ENCODE measurements at places on chromosomes 6 and 20.

DNA sequence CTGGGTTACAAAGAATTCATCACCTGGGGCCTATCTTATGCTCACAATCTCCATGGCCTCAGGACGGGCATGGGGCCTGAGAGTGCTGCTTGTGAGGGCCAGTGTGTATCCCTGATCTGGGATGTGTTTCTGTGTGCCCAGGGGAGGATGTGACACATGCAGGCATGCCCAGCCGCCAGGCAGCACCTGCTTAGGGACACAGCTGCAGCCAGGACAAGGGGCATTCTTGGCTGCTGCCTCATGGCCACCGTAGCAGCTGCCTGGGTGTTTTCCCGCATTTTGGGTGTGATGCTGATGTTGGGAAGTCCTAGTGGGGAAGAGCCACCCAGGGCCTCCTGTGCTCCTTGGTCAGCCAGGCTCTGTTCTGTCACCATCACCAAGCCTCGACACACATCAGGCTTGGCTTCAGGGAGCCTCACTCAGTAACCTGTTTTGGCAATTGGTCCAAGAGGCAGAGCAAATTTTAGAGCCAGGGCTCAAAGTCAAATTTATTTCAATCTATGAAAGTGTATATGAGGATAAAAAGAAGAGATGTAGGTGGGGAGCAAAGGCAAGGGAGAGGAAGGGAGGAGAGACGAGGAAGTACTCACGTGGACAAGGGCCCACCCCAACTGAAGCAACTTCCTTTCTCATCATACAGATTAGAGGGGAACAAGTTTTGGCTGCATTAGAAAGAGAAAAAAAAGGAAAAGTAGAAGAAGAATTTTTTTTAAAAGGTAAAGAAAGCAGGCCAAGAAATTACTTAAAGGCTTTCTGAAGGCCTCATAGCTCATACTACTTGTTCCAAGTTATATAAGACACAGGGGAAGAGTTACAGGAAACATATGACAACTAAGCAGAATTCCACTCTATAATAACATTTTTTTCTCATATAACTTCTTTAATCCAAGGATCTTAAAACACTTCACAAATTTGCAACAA is 269.9 kb upstream of the SUPT3H start:
- no peak for DNase-seq

DNA sequence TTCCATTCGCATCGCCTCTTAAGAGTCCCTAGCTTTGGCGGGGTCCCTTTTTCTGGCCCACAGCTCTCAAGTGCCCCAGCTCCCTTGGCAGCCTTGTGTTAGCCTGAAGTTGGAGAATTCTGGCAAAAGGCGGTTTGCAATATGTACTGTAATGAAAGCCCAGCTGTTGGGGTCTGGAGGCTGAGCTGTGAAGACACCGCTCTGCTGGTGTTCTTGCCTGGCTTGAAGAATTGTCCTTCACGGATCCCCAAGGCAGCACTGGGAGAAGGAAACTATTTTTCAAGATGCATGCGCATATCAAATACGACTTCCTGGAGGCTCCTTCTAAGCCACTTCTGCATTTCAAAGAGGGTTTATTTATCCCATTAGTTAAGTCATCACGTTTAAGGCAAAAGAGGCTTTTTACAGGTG is 21.4 kb upstream of the CITED2 start:
- DNase-seq = no peak

- no peak for DNase-seq
These were observed 19.7 kb upstream of the EFHC1 start for GRCh38 chr6:52400313-52401041.

DNA sequence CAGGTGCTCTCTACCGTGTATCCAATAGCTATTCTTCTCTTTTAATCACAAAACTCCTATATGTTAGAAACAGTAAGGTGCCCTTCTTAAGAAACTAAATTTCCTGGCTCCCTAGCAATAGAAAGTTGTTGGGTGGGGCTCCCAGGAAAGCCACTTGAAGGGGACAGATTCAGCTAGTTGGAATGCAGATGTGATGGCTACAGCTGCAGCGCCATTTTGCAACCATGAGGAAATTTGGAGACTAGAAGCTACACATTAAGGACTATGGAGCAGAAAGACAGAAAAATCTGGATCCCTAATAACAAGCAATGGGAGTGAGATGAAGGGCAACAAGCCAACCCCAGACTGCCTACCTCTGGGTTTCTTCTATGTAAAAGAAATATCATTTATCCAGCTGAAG is 108.8 kb upstream of the AFDN start:
- no peak for DNase-seq

DNA sequence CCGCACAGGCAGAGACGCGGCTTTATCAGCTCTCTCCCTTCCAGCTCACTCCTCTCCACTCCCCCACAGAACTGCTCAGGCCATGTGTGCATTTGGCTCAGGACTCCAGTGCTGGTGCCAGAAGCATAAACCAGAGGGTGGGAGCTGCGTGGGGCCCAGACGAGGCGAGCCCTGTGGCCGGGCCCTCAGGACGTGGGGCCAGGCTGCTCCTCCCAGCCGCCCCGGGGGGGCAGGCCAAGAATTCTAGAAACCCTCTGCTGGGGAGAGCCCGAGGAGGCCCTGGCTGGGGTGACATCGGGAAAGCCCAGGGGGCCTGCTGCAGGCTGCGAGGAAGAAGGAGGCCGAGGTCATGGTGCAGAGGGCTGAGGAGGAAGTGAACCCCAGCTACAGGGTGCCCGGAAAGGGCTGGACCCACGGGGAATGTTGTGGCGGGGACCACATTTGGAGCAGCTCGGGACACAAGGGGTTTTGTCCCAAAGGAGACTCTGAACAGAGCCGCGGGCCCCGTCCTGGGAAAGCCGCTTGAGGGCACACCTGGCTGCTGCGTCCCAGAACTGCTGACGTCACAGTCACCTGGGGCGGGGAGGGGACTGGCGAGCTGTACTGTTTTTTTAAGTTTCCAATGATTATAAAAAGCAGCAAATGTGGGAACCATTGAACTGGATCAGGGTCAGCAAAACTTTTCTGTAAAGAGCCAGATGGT is 107.1 kb downstream of the BANF2 start:
- DNase-seq = no peak

- DNase-seq = no peak
These were observed 684.8 kb downstream of the DHX35 start for GRCh38 chr20:39646874-39647413.

DNA sequence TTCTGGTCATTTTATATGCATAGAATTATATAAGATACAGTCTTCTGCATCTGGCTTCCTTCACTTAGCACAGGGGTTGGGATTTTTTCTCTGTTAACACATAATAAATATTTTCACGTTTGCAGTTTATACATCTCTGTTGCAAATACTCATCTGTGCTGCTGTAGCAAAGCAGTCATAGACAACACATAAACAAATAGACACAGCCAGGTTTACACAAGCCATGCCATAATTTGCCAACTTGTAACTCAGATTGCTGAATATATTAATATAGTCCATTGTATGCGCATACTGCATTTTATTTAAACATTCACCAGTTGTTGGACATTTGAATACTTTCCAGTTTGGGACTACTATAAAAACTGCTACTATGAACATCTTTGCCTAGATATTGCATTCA is 35.0 kb downstream of the LMBRD1 start:
- no peak for DNase-seq

GRCh38 chr20:20202768-20203167 is 150.4 kb downstream of the CFAP61 start:
- no peak for DNase-seq

DNA sequence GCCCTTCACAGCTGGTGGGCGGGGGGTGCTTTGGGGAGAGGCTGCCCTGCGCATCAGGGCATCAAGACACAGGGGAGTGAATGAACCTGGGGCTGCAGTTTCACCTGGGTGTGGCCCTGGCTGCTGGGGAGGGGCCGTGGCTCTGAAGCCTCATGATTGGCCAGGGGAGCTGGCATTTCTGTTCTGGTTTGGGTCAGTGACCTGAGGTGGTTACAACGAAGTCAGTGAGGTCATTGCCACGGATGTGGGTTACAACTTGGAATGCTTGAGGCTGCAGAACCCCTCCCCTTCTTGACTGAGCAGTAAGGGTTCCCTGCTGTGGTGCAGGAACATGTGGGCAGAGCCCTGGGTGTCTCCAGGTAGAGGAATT is 3.0 kb downstream of the TCEA2 start:
- peak; percentile 61 for DNase-seq

DNA sequence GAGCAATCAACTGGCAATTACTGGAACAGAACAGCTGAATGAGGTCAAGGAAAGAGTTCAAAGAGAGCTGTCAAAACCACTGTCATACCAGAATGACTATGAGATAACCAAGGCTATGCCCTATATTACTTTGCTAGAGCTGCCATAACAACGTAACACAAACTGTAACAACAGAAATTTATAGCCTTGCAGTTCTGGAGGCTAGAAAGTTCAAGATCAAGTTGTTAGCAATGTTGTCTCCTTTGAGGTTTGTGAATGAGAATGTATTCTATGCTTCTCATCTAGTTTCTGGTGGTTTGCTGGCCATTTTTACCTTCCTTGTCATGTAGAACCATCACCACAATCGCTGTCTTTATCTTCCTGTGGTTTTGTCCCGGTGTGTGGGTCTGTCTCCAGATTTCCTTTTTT is 1323.0 kb upstream of the GJE1 start:
- DNase-seq = no peak

DNA sequence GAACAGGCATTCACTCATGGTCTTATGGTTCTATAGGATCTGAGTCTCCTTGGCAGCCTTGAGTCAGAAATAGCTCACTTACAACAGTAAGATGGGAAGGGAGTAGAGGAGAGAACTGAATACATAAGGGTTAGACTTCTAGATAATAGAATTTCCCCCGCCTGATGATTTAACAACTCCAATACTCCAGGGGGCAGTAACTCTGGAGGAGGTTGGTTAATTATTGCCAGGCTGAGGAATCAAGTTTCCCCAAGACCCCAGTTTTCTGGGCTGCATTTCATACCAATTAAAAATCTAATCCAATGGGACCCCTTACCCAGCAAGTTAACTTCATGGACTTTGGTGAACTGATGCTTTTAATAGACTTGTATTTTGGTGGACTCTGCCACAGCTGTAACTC is 94.2 kb upstream of the MOCS1 start:
- DNase-seq = no peak

GRCh38 chr6:138680085-138680484 is 93.5 kb upstream of the CCDC28A start:
- DNase-seq = no peak

GRCh38 chr20:8424010-8424409 is 291.9 kb downstream of the PLCB1 start:
- DNase-seq = no peak

DNA sequence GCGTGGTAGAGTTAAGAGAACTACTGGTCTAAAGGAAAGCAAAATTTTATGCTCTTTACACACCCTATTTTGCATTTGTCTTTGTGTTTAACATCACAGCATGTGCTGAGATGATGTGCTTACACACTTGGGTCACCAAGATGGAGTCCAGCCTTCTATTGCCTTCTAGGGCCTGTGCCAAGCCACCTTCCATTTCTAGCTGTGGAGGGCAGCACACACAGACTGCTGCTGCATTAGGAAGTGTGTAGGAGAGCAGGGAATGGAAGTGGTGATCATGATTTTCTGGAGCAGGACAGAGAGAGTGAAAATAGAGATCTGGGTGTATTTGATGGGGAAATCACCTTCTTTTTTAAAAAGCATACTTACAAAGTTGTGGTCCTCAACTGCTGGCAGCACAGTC is 191.6 kb downstream of the SOX4 start:
- DNase-seq = no peak
